ENCODE measurements at places on chromosomes 2 and 18.

GRCh38 chr2:196989496-196989895, 63.0 kb upstream of the PGAP1 start:
- no peak for DNase-seq

DNA sequence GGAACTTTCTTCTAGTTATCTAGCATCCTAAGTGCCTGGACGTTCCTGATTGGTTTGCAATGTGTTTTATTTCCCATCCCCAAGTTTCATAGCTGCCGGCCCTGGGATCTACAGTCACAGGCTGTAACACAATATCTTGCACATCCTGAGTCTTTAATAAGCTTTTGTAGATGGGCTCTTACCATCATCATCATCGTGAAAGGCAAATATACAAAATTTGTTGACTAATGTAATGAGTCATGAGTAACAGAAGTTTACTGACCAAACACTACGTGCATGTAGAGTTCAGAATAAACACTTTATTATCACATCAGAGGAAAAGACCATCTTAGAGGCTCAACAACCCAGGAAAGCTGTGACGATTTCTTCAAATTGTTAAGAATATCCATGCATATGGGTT, 8.1 kb upstream of the TYMS start:
- DNase-seq, result no peak

- DNase-seq, result no peak
These were observed 56.3 kb upstream of the NCKAP5 start for GRCh38 chr2:133624551-133624950.

GRCh38 chr2:239820836-239821693, 204.1 kb downstream of the NDUFA10 start:
- DNase-seq, result no peak
